Renal cortex interstitium (tissue), 15 donors: ENCODE measurements at places on chromosomes 7 and 10. TPM values are rescaled to one million over a fixed set of nuclear protein-coding genes. Genes with fewer than 3 reads are reported as not detected.

DNA sequence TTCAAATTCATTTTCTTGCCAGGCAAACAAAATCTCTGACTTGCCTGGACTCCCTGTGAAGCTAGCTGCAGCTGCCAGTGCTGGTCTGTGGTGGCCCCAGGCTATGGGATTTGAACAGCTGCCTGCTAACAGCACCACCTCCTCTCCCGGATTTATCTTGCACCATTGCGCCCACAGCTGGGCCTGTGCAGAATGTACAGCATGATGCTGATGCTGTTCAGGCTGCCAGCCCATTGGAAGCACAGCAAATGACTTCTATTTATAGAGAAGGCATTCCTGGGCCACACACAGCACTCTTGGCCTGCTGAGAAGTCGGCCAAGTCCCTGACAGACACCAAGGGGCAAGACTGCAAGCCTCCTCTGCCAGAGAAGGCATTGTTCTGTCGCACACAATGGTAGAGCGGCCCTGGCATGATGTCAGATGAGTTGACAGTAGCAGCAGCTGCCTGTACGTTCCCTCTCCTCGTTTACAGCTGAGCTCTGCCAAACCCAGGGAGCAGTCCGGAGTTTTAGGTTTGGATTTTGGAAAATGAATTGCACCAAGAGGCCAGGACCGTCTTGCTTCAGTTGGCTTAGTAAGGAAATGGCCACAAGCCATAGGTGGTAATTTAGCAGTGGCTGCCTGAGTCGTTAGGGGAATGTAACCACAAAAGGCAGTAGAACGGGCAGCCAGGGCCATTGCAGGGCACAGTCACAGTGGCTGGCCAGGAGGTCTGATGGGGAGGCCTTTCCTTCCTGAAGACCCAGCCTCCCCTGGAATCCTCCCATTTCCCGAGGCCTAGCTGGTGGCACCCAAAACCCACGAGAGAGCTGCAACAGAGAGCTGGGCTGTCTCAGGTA, 38.5 kb downstream of the MTURN start:
- no peak for DNase-seq

GRCh38 chr7:8134089-8134733, 127.8 kb downstream of the ICA1 start:
- DNase-seq: no peak

GRCh38 chr7:47581438-47581803, 490 bp downstream of the TNS3 start:
- DNase-seq: no peak

The CPA1 gene
- 2.6 TPM for polyA plus RNA-seq

DNA sequence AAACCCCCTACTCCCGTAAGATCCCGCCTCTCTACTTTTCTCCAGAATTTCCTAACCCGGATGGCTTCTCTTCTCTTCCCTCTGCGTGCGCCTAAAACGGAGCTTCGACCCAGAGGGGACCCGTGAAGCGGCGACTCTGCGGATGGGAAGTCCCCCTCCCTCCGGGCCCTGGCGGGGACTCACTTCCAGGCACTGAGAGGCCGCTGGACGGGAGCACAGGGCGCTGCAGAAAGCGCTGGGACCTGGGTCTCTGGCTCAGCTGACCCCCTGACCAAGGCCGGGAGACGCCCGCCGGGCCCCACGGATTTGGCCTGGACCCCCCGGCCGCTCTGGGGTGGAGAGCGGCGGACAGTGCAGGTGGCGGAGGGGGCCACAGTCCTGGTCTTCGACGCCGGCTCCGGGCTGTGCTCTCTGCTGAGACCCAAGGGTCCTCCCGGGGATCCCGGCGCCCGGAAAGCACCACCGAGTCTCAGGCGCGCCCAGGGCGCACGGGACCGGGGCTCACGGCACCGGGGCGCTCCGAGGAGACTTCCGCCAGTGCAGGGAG, 688 bp upstream of the FOXL3 start:
- DNase-seq: no peak

- DNase-seq: no peak
These were observed 3.1 kb downstream of the PLAU start for GRCh38 chr10:73914036-73914435.

DNA sequence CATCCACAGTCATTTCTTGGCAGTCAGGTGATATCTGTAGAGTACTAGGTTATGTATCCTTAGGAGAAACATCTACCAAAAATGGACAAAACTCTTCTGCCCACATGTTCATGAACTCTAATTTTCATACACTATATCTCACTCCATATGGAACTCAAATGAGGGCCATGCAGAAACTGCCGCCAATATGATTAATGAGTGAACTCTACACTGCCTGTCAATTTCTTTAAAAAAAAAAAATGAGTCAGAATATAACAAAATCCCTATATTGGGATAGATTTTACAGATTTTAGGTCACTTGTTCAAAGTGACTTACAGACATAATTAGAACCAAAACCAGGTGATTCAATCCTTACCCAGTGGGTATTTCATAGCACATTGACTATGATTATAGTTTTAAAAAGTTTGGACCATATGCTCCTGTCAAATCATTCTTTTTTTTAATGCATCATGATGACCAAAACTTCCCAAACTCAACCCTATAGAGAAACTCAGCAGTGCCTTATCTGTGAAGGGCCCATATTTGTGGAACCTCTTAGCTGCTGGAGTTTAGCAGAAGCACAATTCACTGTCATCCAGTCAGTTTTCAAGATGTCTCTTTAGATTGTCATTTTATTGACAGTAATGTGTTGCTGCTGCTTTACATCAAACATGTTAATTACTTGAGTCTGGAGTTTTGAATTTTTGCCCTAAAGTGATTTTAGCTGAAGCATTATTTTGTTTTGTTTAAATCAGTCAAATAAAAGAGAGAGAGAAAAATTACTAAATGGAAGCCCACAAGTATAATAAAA, 11.1 kb downstream of the LRRN3 start:
- DNase-seq: no peak

The ADARB2 gene
- 1.5 TPM for polyA plus RNA-seq

GRCh38 chr10:62899311-62899710, 83.1 kb upstream of the EGR2 start:
- DNase-seq: no peak

DNA sequence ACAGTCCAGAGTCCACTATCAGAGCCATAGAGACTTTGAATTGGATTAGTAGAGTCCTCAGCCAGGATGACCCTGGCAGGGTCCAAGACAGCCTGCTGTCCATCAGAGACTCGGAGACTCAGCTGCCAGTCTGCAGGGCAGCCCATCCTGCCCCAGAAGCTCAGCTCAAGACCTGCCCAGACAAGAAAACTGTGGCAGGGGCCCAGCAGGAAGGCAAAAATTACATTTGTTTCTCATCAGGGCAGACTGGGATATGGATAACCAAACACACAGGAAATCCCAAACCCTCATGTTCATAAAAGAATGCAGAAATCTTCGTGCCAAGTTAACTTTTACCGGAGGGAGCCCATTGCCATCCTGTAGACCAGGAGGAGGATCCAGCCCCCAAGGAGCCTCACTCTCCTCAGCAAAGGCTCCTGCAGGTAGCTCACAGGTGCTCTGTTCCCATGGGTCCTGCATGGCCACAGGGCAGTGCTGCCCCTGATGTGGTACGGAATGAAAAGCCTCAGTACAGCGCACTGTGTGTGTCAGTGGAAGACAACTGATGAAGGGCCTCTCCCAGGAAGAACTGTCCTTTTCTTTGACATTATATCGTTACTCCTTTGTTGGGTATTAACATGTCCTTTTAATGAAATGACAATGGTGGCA, 222.2 kb downstream of the KCNMA1 start:
- DNase-seq: no peak

DNA sequence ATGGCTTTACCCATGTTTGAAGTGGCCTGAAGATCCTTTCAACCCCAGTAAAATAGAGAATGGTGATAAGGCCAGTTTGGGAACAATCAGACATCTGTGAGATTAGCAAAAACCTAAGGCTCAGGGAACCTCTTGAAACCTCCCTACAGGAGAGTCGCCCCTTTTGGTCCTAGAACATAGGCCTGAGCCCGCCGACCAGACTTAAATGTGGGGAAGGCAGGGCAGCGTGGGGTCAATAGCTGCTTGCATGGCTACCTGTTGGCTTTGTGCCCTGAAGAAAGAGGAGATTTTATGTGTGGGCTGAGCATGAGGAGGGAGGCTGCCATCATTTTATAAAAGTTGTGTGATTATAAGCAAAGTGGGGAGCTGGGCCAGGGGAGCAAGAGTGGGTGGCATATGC, 97.6 kb upstream of the TBX20 start:
- no peak for DNase-seq

The SEMA4G gene
- 49.8 TPM for polyA plus RNA-seq

DNA sequence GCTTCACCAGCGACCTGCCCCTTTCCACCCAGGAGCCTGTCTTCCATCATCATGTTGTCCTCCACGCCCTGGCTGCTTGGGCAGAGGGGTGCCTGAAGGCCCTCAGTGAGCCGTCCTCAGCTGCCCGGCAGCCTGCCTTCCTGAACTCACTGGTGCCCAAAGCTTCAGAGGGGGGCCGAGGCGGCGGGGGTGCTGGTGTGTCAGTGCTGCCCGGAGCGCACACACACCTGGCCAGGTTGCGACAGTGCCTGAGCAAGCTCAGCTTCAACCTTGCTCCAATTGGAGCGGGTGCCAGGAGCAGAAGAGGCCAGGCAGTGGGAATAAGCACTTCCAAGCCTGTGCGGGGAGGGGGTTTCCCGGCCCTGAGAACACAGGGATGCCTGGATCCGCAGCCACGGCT, 566.3 kb downstream of the INHBA start:
- DNase-seq: no peak

- no peak for DNase-seq
These were observed 4.4 kb upstream of the SEPHS1 start for GRCh38 chr10:13352519-13352918.

DNA sequence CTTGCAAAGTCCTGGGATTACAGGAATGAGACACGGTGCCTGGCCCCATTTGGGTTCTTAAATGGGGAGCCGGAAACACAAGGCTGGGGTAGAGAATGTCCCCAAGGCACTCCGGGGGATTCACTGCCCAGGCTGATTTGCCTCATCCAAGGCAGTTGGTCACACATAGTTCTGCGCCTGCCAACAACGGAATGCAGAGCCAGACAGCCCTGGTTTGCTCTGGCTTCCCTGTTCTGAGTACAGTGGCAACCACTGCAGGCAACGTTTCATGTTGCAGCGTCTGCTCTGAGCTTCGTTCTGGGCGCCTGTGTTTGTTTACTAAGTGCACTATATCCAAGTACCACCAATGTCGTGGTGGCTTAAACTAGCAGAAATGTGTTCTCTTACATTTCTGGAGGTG, 61.7 kb upstream of the C1QL3 start:
- DNase-seq: no peak

DNA sequence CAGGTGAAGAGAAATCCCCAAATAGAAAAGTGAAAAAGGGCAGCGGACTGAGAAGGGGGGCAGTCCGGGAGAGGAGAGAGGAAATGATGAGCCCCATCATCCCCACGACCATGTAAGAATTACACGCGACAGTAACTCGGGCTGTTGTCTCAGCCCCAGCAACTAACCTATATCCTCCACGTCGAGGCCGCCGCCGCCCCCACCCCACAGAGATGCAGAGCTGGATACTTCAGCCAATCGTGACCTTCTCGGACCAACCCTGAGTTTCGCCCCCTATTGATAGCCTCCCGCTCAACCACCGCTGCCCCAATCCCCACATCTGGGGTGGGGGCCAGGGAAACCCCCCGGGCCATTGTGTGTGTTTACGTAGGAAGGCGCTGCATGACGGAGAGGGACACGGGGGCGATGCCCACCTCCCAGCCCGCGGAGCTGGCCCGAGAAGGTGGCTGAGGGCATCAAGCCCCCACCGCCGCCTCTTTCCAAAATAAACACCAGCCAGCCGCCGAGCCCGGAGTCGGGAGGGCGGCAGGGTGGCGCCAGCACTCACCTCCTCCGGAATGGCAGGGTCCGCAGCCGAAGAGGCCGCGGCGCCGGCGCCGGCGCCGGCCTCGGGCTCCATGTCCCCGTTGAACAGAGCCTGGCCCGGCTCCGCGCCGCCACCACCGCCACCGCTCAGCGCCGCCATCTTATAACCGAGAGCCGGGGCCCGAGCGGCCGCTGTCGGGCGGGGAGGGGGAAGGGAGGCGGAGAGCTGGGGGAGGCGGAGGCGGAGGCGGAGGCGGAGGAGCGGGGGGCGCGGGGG, 509 bp downstream of the BRAF start:
- peak; percentile 72 for DNase-seq

The GSTO2 gene
- 43.2 TPM for polyA plus RNA-seq

GRCh38 chr10:79563426-79563825, 3.2 kb upstream of the SFTPA2 start:
- no peak for DNase-seq

The VENTX gene
- 0.22 TPM for polyA plus RNA-seq

The CYP2W1 gene
- polyA plus RNA-seq: 1.8 TPM

GRCh38 chr7:132527467-132528410, 48.5 kb downstream of the PLXNA4 start:
- no peak for DNase-seq

GRCh38 chr10:133335246-133336117, 1.2 kb downstream of the CALY start:
- no peak for DNase-seq

The EN2 gene
- polyA plus RNA-seq: 0.10 TPM

The RSPH10B gene
- polyA plus RNA-seq: 1.0 TPM

GRCh38 chr10:80015911-80016830, 62.3 kb upstream of the TMEM254 start:
- no peak for DNase-seq

- no peak for DNase-seq
These were observed 31.3 kb downstream of the GNA12 start for GRCh38 chr7:2812831-2813230.

The CRPPA gene
- polyA plus RNA-seq: 4.1 TPM

The ZNF736 gene
- polyA plus RNA-seq: 16.6 TPM

DNA sequence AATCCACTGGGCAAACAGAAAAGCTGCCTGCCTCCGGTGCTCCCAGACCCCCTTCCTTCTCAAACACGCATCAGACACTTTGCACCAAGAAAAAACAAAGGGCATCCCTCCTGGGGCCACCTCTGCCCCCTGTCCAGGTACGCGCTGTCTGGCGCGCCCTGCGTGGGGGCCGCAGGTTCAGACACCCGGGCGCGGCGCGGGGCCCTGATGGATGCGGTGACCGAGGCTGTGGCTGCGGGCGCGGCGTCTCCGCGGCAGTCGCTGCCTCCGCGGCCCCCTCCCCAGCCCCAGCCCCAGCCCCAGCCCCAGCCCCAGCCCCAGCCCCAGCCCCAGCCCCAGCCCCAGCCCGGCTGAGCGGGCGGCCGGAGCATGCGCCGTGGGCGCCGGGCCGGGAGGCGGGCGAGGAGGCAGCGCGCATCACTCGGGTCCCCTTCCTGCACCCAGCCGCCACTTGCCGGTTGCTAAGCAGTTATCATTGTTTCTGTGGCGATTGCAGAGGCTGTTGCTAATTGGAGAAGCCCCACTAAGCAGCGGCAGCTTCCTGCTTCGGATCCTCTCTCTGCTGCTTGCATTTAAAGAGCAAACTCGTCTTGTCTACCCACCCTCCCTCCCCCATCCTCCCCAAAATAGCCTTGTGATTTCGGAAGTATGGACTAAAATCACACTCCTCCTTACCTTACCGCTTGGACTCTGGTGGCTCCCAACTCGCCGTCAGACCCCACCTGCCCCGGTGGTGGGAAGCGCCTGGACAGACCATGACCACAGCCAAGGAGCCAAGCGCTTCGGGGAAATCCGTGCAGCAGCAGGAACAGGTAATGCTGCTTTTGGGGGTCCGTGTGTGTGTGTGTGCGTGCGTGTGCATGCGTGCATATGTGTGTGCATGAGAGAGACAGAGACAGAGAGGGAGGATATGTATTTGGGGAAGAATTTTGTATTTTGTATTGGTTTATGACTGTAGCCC, 252.8 kb downstream of the DPP6 start:
- DNase-seq: no peak

The ANKRD30A gene
- polyA plus RNA-seq: not detected

The GIGYF1 gene
- 46.5 TPM for polyA plus RNA-seq
